ENCODE measurements at places on chromosomes 13 and 19. TPM values are rescaled to one million over a fixed set of nuclear protein-coding genes. Genes with fewer than 3 reads are reported as not detected.

Gene TEX29
- total RNA-seq: 0.12 TPM

Gene RAB20
- total RNA-seq: 11.9 TPM

Gene GPR4
- 0.99 TPM for total RNA-seq

Gene CDX2
- total RNA-seq: not detected

Gene FOSB
- 0.44 TPM for total RNA-seq

Gene ZNF497
- total RNA-seq: 0.53 TPM
